ENCODE measurements at places on chromosomes 2 and 18. TPM values are rescaled to one million over a fixed set of nuclear protein-coding genes. Genes with fewer than 3 reads are reported as not detected.

Gene VAPA
- polyA plus RNA-seq, result 213 TPM

Gene VWC2L
- not detected for polyA plus RNA-seq

GRCh38 chr2:149094217-149095015 lies 55.9 kb downstream of the LYPD6B start:
- no peak for DNase-seq

Gene STK11IP
- 24.7 TPM for polyA plus RNA-seq

DNA sequence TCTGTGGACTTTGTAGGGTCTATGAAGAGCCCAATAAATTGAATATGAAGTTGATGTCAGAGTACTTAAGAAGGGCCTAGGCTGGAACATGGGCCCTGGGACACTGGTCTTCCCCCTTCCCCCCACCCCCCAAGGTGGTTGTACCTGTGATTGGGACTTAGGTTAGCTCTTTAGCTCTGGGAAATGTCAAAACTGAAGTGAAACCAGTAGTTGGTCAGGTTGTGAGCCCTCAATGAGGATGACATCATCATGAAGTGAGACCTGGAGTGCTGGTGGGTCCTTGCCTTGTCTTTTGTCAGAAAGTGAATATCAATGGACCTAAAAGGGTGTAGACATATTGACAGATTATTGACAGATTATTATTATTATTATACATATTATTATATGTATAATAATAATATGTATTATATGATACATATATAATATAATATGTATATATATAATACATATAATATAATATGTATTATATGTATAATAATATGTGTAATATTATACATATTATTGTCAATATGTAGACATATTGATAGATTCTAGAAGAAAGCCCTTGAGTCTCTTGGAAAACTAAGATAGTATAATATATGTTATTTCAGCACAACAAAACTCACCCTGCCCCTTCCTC lies 5.4 kb downstream of the MARS2 start:
- no peak for DNase-seq

- DNase-seq, result no peak
Measured at GRCh38 chr2:234328444-234328990, 168.4 kb downstream of the ARL4C start.

- DNase-seq, result no peak
Measured at GRCh38 chr18:13273800-13274199, 55.2 kb downstream of the LDLRAD4 start.

- DNase-seq, result no peak
Measured at GRCh38 chr2:203543898-203544328, 8.8 kb upstream of the RAPH1 start.
